ENCODE measurements at places on chromosomes 4 and X.

DNA sequence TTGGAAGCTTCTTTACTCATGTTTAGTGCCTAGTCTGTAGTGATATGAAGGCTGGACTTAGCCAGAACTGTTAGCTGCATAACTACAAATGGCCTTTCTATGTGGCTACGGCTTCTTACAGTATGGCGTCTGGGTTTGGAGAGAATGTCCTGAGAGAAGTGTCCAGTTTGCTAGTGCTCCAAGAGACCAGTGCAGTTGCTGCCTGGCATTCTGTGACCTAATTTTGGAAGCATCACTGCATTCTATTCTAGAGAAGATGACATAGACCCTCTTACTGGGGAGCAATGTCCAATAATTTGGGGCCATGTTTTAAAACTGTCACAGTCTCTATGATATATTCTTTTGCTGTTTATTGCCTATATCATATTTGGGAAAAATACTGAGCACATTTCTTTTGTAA lies 74.2 kb downstream of the STAG2 start:
- DNase-seq, result no peak

- DNase-seq, result no peak
These were observed 338.7 kb downstream of the PCDH18 start for GRCh38 chr4:137193564-137193963.

DNA sequence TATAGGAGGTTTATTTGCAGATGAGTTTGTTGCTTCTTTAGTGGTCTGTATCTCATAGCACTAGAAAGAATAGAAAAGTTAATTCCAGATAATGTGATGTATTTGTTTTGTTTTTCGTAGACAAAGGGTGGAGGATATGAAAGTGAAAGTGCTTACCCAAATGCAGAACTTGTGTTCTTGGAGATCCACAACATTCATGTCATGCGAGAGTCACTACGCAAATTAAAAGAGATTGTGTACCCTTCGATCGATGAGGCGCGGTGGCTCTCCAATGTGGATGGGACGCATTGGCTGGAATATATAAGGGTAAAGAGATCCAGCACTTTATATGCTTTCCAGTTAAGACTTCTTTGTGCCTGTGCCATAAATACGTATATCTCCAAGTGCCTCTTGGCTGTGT lies 43.3 kb downstream of the MTMR1 start:
- no peak for DNase-seq

- no peak for DNase-seq
These were observed 226.9 kb downstream of the ARHGAP24 start for GRCh38 chr4:85701861-85702321.

DNA sequence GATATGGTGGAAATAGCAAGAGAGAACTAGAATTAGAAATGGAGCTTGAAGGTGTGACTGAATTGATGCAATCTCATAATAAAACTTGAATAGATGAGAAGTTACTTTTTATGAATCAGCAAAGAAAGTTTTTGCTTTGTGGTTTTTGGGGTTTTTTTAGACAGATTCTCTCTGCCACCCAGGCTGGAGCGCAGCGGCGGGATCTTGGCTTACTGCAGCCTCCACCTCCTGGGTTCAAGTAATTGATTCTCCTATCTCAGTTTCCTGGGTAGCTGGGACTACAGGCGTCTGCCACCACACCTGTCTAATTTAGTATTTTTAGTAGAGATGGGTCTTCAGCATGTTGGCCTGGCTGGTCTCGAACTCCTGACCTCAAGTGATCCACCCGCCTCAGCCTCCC lies 23.7 kb upstream of the NEIL3 start:
- DNase-seq, result no peak

Measured in tibial artery (tissue), 4 donors.